ENCODE measurements at places on chromosomes 3 and 15. TPM values are rescaled to one million over a fixed set of nuclear protein-coding genes. Genes with fewer than 3 reads are reported as not detected.

GRCh38 chr3:107837895-107838612 lies 252.8 kb downstream of the CD47 start:
- no peak for DNase-seq
- H3K4me3 ChIP-seq, result no peak overlapping the region
- peaks cover 4% of the 10 kb centered on the region for H3K4me1 ChIP-seq
- no peaks in the 10 kb centered on the region for H3K36me3 ChIP-seq

- H3K36me3 ChIP-seq, result no peaks in the 10 kb centered on the region
- DNase-seq, result no peak
- H3K27me3 ChIP-seq, result no peaks in the 10 kb centered on the region
- no peak overlapping the region for H3K27ac ChIP-seq
- no peak overlapping the region for H3K4me3 ChIP-seq
Observed at GRCh38 chr3:9157651-9158362, 91.6 kb downstream of the SRGAP3 start.

The FBXW12 gene
- not detected for total RNA-seq

DNA sequence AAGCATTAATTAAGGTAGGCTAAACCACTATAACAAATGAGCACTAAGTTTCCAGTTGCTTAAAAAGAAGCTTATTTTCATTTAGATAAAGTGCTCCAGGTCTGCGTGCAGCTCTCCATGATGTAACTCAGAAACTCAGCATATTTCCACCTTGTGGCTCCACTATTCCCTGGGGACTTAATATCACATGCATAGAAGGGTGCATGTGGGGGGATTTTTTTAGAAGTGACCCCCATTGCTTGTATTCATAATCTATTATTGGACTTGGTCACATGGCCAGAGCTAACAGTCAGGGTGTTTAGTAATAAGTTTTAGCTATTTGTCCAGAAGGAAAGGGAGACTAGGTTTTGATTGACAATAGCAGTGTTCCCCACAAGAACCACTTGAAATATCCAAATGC lies 86.8 kb downstream of the TMCO5A start:
- peaks cover 5% of the 10 kb centered on the region for H3K27me3 ChIP-seq
- DNase-seq, result no peak
- H3K4me1 ChIP-seq, result no peaks in the 10 kb centered on the region

GRCh38 chr3:170713653-170714052 lies 127.8 kb upstream of the SLC7A14 start:
- H3K27me3 ChIP-seq, result peaks cover 21% of the 10 kb centered on the region
- H3K27ac ChIP-seq, result no peak overlapping the region
- H3K4me3 ChIP-seq, result no peak overlapping the region
- H3K36me3 ChIP-seq, result no peaks in the 10 kb centered on the region
- H3K4me1 ChIP-seq, result no peaks in the 10 kb centered on the region

The SERPINI2 gene
- not detected for total RNA-seq

GRCh38 chr3:127196002-127196401 lies 3.1 kb downstream of the PRR23E start:
- DNase-seq, result no peak
- H3K27ac ChIP-seq, result no peak overlapping the region
- no peaks in the 10 kb centered on the region for H3K36me3 ChIP-seq
- no peak overlapping the region for H3K4me3 ChIP-seq
- H3K4me1 ChIP-seq, result no peaks in the 10 kb centered on the region
- peaks cover 7% of the 10 kb centered on the region for H3K27me3 ChIP-seq

GRCh38 chr15:39465843-39466749 lies 114.8 kb upstream of the THBS1 start:
- peaks cover 5% of the 10 kb centered on the region for H3K27me3 ChIP-seq
- no peaks in the 10 kb centered on the region for H3K36me3 ChIP-seq
- no peak for DNase-seq
- H3K4me1 ChIP-seq, result no peaks in the 10 kb centered on the region
- H3K4me3 ChIP-seq, result no peak overlapping the region

DNA sequence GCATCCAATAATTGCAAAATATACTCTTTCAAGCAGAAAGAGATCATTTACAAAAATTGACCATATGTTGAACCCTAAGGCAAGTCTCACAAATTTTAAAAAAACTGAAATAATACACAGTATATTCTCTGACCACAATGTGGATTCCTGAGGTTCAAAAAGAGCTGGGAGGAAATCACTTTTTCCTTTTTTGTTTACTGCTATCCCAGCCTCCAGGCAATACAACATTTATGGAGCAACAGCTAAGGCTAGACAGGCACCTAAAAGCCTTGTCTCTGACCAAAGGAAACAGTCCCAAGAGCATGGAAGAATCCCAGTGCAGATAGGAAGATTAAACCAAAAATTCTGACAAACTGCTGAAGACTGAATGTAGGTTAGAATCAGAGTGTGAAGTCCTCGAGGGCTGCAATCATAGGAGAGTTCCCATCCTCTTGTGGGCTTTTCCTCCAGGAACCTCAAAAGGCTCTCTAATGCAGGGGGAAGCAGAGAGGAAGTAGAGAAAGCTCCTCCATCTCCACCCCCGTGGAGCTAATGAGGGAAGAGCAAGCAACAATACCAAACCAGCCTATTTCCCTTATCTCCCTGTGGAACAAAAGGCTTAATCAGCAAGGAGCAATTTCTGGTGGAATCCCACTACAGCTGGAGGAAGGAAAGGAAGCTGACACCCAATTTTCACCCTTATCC lies 57.0 kb downstream of the TMCC1 start:
- H3K4me3 ChIP-seq, result no peak overlapping the region
- H3K36me3 ChIP-seq, result peaks cover 6% of the 10 kb centered on the region
- no peaks in the 10 kb centered on the region for H3K27me3 ChIP-seq
- no peak for DNase-seq

DNA sequence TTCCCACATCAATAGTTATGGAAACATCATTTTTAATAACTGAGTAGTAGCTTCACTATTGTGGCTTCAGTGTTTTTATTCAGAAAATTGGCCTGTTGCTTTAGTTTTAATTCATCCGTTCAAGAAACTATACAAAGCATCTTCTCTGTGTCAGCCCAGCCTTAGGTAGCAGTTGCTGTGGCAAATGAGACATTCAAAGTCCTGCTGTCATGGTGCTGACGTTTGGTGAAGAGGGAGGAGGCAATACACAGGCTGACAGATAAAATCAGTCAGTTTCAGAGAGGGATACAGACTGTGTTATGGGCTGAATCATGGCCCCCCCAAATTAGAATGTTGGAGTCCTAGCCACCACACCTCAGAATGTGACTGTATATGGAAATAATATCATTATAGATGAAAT lies 56.5 kb downstream of the SLC7A14 start:
- no peak overlapping the region for H3K27ac ChIP-seq
- H3K36me3 ChIP-seq, result no peaks in the 10 kb centered on the region
- H3K27me3 ChIP-seq, result peaks cover 3% of the 10 kb centered on the region

DNA sequence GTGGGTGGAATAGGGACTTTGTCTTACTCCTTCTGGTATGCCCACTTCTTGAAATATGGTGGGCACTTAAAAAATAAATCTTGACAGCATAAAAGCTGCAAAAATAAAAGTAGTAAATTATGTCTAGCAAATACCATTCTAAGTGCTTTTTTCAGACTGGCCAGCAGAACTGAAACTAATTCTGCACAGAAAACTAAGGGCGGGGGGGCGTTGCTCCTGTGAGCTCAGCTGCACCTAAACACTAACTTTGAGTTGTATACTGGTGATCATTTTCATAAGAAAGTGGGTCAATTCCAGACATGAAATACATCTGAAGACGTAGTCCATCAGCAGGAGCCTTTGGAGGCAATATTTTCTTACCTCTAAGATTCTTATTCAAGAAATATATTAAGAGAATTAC lies 114.8 kb downstream of the WDR76 start:
- no peak for DNase-seq
- no peaks in the 10 kb centered on the region for H3K36me3 ChIP-seq
- H3K4me1 ChIP-seq, result no peaks in the 10 kb centered on the region
- no peak overlapping the region for H3K27ac ChIP-seq
- no peak overlapping the region for H3K4me3 ChIP-seq
- H3K27me3 ChIP-seq, result peaks cover 3% of the 10 kb centered on the region

The CPEB1 gene
- total RNA-seq, result 0.07 TPM

DNA sequence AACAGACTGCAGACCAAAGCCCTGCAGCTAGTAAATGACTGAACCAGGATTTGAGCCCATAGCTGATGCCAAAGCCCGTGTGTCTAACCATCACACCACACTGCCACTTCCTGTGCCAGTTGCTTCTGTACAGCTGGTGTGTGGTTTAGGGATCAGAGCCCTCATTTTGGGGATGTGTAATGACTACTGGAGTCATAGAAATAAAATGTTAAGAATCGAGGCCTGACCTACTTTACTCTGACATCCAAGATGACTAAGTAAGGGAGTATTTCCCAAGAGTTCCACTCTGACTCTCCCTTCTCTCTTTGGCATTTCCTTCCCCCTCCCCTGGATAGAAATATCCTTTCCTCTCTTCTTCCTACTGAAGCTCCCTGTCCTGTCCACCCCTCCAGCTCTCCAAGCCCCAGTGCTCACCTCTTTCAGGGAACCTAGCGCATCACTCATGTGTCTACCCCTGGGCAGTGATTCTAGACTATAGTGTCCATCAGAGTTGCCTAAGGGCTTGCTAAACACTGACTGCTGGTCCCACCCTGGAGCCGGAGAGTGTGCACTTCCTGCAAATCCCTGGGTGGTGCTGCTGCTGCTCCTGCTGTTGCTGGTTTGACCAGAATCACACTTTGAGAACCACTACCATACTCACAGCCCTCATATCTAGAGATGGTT lies 53.8 kb downstream of the MGLL start:
- H3K36me3 ChIP-seq, result no peaks in the 10 kb centered on the region
- no peak for DNase-seq
- H3K27ac ChIP-seq, result no peak overlapping the region
- H3K27me3 ChIP-seq, result peaks cover 3% of the 10 kb centered on the region

DNA sequence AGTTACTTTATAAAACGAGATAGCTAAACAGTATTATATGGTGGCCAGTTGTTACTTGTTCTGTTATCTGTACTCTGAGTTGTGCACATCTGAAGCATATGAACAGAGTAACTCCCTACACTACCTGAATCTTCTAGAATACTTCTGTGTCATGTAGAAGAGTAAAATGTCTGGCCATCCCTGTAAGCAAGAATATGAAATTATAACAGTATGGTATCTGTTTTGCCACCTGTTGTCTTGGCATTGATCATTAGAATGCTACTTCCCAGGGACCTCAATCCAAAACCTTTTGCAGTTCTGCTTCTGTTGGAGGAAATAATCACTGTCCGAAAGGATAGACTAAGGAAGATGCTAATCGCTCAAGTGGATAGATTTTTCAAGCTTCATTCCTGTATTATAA lies 1.9 kb downstream of the TEX9 start:
- no peak for DNase-seq
- peaks cover 23% of the 10 kb centered on the region for H3K4me1 ChIP-seq
- H3K27me3 ChIP-seq, result peaks cover 27% of the 10 kb centered on the region
- no peak overlapping the region for H3K4me3 ChIP-seq
- H3K36me3 ChIP-seq, result no peaks in the 10 kb centered on the region

The CAPN7 gene
- 23.6 TPM for total RNA-seq

The DOCK3 gene
- 2.9 TPM for total RNA-seq

DNA sequence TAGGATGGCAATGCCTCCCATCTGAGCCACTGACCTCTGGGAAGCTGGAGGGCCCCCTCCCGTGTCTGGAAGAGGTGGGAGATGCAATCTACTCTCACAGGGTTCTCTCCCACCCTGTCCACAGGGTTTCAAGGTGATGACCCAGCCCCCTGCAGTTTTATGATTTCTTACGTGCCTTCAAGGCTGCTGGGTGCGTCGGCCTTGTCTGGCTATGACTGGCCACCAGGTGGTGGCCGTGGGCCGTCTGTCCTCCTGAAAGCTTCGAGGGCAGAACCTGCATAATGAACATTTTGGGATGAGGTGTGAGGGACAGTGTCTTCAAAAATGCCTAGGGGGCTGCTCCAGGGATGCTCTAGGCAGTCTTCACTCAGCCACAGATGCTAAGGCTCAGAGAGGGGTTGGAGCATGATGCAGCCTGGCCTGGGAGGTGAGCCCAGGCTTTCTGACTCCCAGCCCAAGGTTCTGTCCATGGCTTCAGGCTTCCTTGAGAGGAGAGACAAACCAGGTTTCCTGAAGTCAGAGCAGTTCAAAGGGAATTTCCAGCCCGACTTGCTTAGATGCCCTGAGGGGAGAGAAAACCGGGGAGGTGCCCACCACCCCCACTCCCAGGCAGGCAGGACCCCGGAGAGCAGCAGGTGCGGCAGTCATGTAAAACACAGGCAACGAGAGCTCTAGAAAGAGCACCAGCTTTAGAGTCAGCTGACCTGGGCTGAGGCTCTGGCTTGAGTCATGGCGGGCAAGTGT lies 18.7 kb downstream of the ISG20 start:
- DNase-seq, result no peak
- peak overlapping the region; percentile 10 for H3K27ac ChIP-seq
- peaks cover 56% of the 10 kb centered on the region for H3K4me1 ChIP-seq
- no peaks in the 10 kb centered on the region for H3K36me3 ChIP-seq
- no peak overlapping the region for H3K4me3 ChIP-seq

DNA sequence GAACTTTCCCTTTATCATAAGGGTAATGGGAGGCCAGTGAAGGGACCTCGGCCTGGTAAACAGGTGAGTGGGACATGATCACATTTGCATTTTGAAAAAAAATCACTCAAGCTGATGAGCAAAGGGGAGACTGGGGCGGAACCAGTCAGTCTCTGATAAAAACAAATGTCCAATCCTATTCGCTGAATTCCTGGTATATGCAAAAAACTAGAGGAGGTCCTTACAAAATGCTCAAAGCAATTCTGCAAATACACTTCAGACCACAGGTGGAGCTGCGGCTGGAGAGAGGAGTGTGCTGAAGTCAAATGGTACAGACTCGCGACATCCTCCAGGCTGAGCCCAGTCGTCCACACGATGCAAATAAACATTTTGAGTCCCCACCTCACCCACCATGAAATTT lies 166.7 kb downstream of the FOXP1 start:
- peaks cover 6% of the 10 kb centered on the region for H3K36me3 ChIP-seq
- H3K4me1 ChIP-seq, result peaks cover 80% of the 10 kb centered on the region
- peak overlapping the region; percentile 67 for H3K27ac ChIP-seq
- H3K27me3 ChIP-seq, result no peaks in the 10 kb centered on the region

DNA sequence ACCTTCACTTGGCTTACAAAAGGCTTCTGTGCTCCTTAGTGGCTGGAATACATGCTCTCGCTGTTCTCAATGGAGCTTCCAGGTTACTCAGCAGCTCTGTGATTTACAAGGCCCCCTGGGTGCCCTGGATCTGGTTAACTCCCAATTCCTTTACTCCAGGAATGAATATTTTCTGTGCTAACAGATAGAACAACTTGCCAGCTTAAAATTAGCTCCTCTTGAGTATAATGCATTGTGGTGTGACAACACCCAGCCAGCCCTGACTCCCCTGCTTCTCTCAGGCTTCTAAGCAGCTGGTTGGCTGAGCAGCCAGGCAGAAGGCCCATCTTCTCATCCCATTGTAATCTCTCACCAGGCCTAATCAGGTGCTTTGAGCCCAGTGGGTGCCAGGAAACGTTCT lies 246.4 kb downstream of the ALCAM start:
- no peak overlapping the region for H3K4me3 ChIP-seq
- H3K27ac ChIP-seq, result no peak overlapping the region
- no peaks in the 10 kb centered on the region for H3K27me3 ChIP-seq
- no peak for DNase-seq
- no peaks in the 10 kb centered on the region for H3K36me3 ChIP-seq
- no peaks in the 10 kb centered on the region for H3K4me1 ChIP-seq

Measured in activated CD4-positive, alpha-beta memory T cell treated with anti-CD3 and anti-CD28 coated beads for 36 hours (primary cell).